ENCODE measurements at places on chromosomes 5 and 9.
A peak's percentile ranks its signal among the peaks of the same experiment; 100 is the strongest.

DNA sequence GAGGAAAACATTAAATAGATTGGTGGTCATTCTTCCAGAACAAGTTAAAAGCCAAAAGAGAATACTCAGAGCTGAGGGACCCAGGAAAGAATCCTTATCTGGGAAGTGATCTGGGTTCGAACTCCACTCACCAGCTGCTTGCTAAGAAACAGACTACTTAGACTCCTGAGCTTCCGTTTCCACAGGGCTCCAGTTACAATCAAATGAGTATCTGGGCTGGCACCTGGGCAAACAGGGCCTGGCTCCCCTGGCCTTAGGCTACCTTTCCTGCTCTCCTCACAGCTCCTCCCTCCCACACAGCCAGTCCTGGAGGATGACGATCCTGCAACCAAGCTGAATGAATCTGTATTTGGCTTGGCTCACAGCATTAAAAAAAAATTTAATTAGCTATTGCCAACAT, 2.5 kb downstream of the MAPK9 start:
- DNase-seq: no peak

DNA sequence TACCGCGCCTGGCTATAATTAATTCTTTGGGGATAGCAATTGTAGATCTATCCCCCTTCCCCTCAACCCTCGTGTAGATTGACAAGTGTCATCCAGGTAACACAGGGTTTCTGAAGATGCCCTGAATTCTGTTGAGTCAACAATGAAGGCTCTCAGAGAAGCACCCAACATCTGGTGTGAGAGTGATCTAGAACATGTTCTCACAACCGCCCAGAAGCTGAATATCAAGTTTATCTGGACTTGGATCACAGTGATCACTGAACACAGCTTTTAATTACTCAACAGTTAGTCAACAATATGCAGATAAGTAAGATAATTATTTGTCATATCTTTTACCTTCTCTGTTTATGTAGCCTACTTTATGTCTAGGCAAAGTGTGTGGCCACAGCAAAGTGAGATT, 204.2 kb upstream of the RGMB start:
- no peak for DNase-seq

DNA sequence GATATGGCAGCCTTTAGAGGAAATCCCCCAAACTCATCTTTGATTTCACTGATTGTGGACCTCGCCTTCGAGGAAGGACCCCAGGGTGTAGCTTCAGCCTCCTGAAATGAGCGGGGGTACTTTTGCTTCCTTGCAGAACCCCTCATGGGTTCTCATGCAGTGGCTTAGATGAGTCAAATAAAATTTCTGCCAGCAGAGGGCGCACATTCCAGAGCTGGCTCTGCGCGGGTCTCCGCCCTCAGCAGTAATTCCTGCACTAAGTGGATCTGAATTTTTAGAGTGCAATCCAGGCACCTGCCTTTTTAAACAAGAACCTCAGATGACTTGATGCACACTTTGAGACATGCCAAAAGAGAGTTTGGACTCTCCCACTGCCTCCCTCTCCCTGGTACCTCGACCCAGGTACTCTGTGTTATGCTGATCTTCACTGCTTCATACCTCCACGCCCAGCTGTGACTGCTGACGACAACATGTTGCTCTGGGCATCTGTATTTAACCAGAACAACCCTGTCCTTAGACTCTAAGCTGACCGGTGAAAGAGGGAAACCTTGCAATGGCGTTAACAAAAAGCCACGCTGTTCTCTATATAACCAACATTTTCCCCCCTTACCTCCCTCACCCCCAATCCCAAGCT, 7.3 kb downstream of the EGFLAM start:
- DNase-seq: peak; percentile 55

DNA sequence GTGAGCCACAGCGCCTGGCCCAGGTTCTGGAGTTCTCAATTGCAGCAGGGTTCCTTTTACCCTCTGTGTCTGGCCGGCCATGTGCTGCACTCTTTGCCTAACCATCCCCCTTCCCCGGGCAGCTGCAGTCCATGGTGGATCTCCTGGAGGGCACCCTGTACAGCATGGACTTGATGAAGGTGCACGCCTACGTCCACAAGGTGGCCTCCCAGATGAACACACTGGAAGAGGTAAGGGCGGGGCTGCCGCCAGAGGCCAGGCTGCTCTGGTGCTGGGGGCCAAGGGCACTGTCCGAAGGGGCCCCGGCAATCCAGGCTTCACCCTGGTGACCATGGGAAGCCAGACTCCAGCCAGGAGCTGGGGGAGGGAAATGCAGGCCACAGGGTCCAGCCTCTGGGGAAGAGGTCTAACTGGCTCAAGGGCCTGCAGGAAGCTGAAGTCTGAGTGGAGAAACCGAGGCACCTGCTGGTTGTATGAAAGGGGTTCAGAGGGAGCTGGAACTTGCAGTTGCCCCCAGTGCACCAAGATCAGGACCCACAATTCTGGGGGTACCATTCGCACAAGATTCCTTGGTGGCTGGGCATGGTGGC, 18.1 kb downstream of the OLFML2A start:
- DNase-seq: no peak

- DNase-seq: no peak
Measured at GRCh38 chr9:98230789-98231188, 24.7 kb downstream of the TBC1D2 start.

DNA sequence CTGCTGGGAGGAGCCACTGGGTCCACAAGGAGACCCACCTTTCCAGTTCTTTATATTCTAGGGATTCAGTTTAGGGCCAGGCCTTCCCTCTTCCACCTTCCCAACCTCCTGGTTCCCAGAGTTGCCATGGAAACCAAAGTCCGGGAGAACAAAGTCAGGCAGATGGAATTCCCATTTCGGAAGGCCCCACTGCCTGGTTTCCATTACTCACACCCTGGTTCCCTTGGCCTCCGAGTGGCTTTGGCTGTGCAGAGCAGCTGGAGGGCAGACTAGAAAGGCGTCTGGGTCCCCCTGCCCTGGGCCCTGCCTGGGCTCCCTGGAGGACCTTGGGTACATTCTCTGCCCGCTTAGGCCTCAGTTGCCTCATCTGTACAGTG, 136.1 kb downstream of the RGS3 start:
- no peak for DNase-seq

DNA sequence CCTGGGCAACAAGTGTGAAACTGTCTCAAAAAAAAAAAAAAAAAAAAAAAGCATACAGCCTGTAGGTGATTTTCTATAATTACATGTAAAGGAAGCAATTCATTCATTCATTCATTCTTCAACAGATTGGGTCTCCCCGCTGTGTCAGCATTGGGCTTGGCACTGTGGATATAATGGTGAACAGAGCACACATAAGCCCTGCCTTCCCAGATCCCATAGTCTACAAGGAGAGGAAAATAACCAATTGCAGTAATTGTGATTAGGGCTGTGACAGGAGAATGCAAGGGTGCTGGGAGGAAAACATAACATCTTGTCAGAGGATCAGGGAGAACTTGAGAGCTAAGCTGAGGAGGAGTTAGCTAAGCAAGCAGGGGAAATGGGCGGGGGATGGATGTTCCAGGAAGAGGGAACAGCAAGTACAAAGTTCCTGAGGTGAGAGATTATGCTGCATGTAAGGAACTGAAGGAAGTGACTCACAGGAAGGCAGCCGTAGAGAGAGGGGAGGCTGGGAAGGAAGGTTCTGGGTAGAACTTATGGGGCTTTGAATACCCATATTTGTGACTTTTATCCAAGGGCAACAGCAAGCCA, 24.0 kb upstream of the KLF9 start:
- no peak for DNase-seq

DNA sequence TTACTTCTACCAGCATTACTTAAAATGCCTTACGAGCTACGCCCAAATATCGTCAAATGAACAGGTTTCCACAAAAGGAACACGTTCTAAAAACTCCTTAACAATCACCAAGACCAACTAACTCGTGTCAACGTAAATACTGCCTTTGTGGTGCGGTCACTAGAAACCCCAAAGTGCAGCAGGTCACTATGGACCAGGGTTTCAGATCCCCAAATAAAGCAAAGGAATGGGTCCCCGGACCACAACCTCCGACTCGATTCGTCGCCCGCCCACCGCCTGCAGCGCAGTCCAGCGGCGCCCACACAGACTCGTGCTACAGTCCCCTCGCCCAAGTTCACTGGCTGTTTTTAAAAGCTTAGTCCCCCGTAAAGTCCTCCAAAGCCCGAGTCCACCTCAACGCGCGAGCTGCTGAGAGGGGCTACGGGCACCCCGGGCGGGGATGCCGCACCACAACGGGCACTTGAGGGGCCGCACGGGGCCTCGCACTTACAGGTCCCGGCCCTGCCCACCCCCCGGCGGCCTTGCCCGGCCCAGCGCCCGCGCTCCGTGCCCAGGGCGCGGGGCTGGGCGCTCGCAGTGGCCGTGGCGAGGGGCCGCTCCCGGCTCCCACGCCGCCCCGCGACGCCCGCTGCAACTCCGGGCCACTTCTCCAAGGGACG, 1.1 kb downstream of the NFIB start:
- DNase-seq: no peak

GRCh38 chr9:93612796-93613154, 36.4 kb downstream of the PHF2 start:
- no peak for DNase-seq

DNA sequence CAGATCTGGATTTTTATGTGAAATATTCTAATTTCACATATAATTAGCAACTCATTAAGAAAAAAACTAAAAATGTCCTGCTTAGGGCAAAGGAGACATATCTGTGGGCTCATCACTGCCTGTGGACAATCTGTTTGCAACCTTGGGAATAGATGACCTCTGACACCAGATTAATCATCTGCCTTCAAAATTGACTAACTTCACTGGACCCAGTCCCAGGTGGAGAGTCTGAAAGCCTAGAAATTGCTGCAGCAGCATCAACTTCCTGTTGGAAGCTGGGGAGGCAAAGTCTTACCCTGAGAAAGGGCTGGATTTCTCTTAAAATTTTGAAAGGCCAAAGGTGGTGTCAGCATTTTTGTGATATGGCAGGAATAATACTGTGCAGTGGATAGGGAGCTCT, 76.3 kb upstream of the TNC start:
- DNase-seq: no peak

DNA sequence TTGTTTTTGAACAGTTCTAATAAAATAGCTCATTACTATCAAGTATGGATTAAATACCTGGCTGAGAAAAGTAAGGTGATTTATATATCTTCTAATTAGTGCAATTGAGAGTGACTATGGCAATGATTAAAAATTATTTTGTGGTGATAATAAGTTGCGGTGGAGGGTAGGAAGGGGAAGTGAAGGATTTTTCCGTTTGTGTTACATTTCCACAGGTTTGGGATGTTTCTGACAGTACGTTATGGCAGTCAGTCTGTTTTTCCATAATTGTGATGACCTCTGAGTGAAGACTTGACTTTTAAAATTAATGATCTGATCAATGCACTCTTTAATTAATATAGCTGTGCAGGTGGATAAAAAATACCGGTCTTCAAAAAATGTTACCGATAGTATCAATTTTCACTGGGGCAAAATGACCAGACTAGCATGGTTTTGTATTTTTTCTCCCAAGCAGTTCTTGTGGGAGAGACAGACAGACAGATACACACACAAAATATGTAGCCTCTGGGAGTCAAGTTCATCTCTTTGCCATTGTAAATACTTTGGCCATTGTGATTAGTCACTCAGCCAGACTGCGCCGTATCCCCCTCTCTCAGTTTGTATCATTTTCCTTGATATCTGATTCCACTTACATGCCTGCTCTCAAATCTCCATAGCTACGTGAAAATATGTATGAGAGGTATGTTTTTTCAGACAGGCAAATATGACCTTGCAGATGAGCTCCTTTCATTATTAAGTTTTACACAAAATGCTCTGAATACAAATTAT, 60.2 kb downstream of the ARHGAP26 start:
- DNase-seq: no peak

- no peak for DNase-seq
Measured at GRCh38 chr5:158718738-158719505, 380.8 kb downstream of the EBF1 start.

DNA sequence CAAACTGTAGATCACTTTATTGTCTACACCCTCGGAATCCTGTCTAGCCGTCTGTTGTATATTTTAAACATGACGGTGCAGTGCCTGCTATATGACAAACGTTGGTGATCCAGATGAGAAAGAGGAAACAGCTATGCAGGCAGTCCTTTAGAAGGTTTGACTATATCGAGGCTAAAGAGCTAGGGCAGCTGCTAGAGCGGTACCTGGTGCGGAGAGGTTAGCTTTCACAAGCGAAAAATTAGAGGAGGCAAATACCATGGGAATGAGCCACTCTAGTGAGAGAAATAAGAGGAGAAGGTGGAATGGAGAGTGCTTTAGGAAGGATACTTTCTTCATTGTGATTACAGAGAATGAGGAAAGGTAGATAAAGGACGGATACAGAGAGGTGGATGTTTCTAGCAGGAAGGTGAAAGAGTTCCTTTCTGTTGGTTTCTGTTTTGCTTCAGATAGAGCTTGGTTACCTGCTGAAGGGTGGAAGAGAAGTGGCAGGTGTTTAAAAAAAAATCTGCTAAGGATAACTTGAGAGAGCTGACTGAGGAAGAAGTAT, 959 bp upstream of the FBXL17 start:
- no peak for DNase-seq

DNA sequence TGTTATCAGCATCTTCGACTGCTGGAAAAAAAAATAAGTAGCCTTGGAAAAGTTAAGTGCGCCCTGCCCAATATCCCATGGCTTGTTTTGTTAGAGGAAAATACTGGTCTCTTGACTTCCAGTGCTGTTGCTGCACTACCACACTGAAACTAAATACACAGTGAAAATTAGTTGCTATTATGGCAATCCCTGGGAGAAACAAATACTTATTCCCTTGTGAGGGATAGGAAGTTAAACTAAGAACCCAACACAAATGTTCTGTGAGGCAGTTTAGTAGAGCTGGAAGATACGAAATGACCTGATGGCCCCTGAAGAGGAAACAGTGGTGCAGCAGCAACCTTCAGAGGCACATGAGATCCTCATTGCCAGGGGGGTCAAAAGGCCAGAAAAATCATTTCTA, 164.0 kb downstream of the ARL15 start:
- DNase-seq: no peak

DNA sequence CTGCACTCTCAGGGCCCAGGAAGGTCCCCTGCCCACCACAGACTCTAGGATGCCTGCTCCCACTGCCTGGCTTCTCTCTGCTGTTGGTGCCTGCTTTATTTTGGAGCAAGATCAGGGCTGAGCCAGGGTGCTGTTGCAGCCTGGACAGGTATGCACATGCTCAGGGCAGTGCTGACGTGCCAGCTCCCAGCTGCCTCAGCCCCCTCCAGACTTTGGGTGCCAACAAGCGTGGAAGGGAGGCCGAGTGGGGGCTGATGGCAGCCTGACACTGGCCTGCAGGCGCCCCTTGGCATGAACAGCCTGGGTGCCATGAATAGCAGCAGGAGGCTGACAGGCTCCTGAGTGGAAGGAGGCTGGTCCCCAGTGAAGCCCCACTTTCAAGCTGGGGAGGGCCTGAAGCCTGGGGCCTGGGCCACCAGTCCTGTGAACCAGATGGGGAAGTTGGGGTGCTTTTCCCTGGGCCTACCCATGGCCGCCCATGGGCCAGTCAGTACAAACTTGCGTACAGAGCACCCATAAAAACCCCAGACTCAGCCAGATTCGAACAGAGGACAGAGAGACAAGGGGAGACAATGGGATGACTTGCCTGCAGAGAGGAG, 6.8 kb downstream of the AMBP start:
- no peak for DNase-seq

DNA sequence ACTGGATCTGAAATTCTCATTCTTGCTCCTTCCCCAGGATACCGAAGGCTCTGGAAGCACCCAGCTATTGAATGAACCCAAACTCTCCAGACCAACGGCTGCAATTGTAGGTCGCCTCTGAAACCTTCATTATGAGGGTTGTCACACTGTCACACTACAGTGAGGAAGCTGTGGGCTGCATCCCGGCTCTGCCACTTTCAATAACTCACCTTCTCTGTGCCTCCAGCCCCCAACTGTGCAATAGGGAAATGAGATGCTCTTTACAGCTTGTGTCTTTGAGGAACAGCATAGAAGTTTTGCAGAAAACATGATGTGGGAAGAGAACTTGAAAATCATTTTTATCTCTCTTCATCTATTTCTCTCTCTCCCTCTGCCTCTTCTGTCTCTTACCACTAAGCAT, 69.6 kb upstream of the TGFBR1 start:
- DNase-seq: no peak
